ENCODE measurements at places on chromosomes 12 and 14.

- no peak for DNase-seq
Measured at GRCh38 chr12:118964988-118965387, 16.4 kb upstream of the SRRM4 start.

GRCh38 chr14:96039633-96040311, 610 bp downstream of the C14orf132 start:
- DNase-seq = no peak

DNA sequence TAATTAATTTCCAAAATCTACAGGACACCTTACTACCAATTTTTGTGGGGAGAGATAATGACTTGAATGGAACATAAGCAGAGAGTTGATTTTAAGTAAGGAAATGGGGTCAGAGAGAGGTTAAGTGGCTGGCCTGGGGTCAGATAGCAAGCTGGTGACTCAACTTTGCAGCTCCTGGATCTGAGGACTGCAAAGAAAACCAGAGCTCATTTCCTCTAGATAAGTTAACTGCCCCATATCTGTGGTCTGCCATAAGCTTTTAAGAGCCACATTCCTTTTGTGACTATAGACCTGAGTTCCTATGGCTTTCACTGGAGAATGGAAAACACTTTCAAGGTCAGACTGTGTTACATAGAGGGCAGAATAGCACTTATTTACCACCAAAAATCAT, 201.2 kb upstream of the PRICKLE1 start:
- DNase-seq = no peak

DNA sequence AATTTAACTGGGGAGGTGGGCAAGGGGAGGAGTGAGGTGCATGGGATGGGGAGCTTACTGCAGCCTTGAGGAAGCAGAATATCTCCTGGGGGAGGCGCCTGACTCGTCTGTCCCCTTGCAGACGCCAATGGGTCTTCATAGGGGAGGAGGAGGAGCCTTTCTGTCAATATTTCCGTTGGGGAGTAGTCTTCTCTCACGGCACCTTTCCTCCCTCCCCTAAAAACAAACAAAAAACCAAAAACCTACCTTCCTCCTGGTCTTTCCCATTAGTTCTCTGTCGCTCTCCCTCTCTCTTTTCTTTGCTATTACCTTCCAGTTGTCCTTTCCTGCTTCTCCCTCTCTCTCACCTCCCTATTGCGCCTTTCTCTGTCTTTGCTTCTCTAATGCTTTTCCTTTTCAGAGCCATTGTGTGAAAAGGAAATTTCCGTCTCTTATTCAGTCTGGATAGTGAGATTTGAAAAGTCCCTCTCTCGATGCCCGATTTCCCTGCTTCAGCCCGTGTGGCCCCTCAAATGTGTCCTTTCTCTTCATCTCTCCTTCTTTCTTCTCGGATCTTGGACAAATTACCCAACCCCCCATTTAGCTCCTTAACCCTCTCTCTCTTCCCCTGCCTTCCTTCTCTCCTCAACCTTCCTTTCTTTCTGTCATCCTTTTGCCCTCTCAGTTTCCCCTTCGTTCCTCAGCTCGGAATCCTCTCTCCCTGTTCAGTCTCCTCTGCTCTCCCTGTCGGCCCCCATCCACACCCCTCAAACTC, 5.9 kb downstream of the GPR84 start:
- no peak for DNase-seq

DNA sequence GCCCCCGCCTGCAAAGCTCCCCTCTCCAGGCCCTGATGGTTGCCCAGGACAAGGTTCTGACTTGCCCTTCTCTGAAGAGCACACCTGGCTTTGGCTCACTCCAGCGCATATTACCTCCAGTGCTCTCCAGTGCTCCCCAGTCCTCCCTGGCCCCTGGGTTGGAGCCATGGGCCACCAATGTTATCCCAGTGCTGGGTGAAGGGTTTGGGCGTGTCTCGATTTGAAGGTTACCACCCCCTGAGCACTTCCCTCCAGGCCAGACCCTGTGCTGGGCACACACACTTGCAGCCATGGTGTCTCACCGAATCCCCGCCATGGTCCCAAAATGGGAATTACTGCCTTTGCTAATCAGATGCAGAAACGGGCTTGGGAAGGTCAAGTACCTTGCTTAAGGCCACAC, 11.1 kb downstream of the RITA1 start:
- DNase-seq = no peak

GRCh38 chr12:32379667-32380066, 19.7 kb upstream of the FGD4 start:
- DNase-seq = no peak

DNA sequence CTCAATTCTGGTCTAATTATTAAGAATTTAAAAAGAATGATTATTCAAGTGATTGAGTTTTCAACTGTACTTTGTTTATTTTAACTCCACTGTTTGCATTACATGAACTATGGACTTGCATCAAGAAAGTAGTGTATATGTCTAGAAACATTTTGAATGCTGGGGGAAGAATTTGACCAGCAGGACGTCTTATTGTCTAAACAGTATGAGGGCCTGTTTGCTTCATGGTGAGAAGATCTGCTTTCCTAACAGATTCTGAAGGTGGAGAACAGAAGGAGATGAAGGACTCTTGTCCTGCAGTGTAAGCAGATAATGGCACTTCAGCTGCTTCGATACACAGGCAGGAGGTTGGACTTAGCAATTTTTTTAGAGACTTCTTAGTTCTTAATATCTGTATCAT, 176.0 kb downstream of the DACT1 start:
- no peak for DNase-seq

Measured in T-helper 9 cell (primary cell).